ENCODE measurements at places on chromosomes 1 and 21. TPM values are rescaled to one million over a fixed set of nuclear protein-coding genes. Genes with fewer than 3 reads are reported as not detected.

A3GALT2 gene
- not detected for total RNA-seq

DNA sequence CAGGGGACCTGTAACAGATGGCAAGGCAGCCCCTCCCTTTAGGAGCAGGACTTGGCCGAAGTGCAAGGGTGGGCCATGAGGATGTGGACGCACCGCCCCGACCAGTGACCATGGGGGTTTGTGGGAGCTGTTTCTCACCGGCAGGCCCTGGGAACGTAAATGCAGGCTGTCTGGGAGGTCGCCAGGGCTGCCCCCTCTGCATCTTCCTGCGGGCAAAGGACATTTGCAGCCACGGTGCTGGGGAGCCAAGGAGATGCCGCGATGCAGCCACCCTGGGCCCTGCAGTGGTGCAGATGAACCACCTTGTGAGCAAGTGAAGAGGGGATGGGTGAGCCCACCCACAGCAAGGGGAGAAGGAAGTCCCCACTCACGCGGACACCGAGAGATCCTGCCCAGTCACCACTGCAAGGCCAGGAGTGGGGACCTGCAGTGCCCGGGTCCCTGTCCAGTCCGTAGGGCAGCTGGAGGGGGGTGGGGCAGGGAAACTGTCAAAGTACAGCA, 121.1 kb downstream of the SIK1 start:
- DNase-seq = no peak

KLF17 gene
- not detected for total RNA-seq

DNA sequence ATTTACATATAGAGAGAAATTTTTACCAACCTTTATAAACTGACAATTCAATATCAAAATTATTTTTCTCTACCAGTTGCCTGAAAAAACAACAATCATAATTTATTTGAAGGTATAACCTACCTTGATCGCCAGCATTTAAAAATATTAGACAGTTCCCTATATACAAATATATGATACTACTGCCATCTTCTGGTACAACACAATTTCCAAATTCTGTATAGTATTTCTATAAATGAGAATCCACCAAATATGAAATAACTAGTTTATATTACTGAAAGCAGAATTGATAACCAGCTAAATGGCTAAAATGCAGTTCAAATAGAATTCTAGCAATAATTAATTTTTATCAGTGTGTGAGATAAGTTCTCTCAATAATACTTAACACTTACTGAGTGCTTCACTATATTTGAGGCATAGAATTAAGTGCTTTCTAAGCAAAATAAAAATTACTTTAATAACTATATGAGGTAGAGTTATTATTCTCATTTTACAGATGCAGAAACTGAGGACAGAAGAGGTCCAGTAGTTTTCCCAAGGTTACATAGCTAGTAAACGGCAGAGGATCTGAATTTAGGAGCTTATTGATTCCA, 75.6 kb downstream of the PIGK start:
- DNase-seq = no peak

GRCh38 chr1:158149577-158150269, 31.0 kb upstream of the CD1D start:
- peak; percentile 66 for DNase-seq

- no peak for DNase-seq
Observed at GRCh38 chr1:168691541-168691940, 37.5 kb downstream of the DPT start.

KRTAP21-2 gene
- total RNA-seq = not detected

- DNase-seq = no peak
Observed at GRCh38 chr1:228387321-228387720, 19.3 kb downstream of the TRIM11 start.

DNA sequence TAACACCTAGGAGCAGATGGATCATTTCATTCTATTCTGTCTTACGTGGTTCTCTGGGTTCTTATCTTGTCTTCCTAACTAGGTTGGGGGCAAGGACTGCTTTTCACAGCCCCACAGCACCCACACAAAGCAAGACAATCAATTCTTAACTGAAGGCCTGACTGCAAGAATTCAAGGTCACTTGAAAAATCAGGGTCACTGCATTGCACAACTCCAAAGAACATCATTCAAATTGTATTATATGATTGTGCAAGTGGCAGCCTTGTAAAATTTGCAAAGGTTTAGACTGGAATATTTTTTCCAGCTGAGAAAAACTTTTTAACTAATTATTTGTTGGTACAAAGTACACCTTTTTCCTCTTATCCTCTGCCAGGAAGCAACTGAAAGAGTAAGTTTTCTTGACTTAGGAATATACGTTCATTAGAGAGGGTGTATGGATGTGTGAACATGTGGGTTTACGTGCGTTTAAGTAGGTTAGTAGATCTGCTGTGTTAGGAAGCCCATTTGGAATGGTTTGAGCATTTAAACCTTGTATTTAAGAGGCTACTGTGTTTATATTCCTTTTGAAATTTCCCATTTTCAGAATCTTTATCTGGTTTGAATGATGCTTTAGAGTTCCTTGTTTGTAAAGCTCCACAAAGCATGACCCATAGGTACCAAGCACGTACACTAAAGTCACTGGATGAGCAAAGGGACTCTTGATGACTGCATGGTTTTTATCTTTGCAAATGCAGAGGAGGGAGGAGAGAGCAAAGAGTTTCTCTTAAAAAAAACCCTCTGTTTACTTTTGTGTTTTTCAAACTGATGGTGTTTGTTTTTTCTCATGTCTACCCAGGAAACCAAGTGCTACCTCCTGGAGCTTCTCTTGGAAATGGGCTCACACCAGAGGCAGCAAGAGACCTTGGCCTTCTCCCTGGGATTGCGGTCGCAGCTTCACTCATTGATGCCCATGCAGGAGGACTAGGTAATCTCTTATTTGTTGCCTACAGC, 214.9 kb downstream of the FGGY start:
- no peak for DNase-seq

SPRR3 gene
- total RNA-seq = not detected

- no peak for DNase-seq
Observed at GRCh38 chr1:152623203-152623844, 421 bp upstream of the LCE3A start.

DCST2 gene
- 0.80 TPM for total RNA-seq

CFAP410 gene
- total RNA-seq = 13.8 TPM

MSH4 gene
- total RNA-seq = 0.60 TPM

DNA sequence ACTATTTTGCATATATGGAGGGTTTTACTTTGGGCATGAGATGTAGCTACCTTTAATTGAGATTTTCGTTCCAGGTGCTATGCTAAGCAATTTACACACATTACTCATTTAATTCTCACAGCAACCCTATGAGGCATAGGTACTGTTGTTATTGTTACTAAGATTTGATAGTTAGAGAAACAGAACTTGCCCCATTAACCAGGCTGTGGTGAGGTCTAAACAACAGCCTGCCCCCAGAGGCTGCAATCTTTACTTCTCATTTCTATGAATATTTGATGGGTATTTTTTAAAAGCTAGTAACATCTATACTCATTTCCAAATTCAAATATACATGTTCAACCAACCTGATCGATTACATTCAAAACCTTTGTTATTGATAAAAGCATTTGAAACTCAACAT, 155.6 kb downstream of the GALNT2 start:
- no peak for DNase-seq

DNA sequence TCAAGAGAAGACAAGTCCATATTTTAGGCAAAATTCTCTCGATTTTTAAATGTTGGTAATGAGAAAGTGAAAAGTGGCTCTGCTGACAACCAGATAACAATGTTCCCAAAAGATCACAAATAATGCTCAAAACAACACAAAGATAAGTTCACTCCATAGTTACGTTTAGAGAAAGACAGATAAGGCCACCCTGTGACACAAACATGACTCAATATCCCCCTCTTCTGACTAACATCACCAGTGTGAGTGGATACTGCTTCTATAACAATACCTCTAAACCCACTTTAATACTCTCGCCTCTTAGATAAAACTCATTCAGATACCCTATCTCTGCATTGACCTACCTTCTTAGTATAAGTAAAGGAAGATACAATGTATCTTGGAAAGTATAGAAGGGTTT, 51.2 kb upstream of the RGS7 start:
- no peak for DNase-seq

GRCh38 chr1:98920441-98921110, 84.1 kb downstream of the PLPPR5 start:
- no peak for DNase-seq

FCRL1 gene
- total RNA-seq = not detected

SLC41A1 gene
- 46.9 TPM for total RNA-seq

GRCh38 chr1:55146781-55147180, 68.4 kb downstream of the USP24 start:
- DNase-seq = no peak

GRCh38 chr21:39675590-39675989, 62.9 kb downstream of the B3GALT5 start:
- DNase-seq = no peak

GRCh38 chr1:118563981-118564951, 379.2 kb upstream of the SPAG17 start:
- no peak for DNase-seq

- DNase-seq = no peak
Observed at GRCh38 chr1:208724079-208724478, 479.9 kb upstream of the PLXNA2 start.

- no peak for DNase-seq
Observed at GRCh38 chr1:37069406-37069805, 35.1 kb upstream of the GRIK3 start.

DNA sequence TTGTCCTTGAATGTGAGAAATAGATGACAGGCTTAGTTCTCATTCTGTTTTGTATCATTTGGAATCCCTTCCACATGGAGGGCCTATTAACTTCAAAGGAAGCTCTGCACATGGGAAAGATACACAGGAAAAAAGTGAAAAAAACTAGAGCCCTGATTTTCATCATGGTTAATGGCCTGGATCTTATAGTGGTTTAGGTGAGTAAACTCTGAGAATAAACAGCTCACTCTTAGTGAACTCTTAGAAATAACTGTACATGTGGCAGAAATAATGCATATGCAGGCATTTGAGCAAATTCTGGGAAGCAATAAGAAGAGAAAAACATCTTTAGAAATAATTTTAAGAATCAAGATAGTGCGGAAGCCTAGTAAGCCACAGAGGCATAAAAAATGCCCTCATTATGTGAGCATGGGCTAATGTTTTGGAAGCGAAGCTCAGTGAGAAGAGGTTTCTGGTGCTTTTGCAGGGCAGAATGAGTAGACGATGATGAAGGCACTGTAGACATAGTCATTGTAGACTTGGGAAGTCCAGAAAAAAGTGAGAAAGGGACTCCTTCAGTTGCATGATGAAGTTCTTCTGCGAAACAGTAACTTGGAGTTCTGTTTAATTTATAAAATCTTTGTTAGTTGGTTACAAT, 279.9 kb downstream of the DNM3 start:
- no peak for DNase-seq

PDC gene
- total RNA-seq = not detected

DNA sequence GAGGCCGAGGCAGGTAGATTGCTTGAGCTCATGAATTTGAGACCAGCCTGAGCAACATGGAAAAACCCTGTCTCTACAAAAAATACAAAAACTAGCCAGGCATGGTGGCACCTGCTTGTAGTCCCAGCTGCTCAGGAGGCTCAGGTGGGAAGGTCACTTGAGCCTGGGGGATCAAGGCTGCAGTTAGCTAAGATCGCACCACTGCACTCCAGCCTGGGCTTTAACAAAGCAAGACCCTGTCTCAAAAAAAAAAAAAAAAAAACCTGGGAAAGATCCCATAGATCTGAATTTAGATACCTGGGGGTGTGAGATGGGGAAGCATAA, 32.9 kb downstream of the NIBAN1 start:
- DNase-seq = no peak

GBP7 gene
- total RNA-seq = not detected

ANGPTL3 gene
- total RNA-seq = not detected

GRCh38 chr21:33810766-33811165, 104.8 kb downstream of the ATP5PO start:
- no peak for DNase-seq

DNA sequence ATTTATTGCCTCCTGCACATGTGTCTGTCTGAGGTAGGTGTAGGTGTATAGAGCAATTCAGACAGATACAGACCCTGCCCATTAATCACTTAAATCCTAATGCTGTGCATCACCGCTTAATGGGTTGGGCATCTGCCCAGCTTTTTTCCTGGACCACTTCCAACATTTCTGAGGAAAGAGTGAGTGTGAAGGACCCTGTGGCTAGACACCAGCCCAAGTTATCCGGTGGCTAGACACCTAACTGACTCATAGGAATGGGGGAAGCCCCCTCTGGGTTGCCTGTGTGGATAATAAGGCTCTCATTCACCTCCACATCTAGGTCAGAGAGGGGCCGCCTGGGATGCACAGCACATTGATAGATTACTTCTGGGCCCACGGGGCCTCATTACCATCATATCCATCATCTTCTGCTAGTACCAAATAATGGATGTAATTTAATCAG, 121.1 kb upstream of the RAVER2 start:
- no peak for DNase-seq

- DNase-seq = no peak
Observed at GRCh38 chr21:31107871-31108270, 69.6 kb upstream of the KRTAP19-8 start.

GRCh38 chr1:202967684-202968281, 726 bp upstream of the CYB5R1 start:
- peak; percentile 23 for DNase-seq

DNA sequence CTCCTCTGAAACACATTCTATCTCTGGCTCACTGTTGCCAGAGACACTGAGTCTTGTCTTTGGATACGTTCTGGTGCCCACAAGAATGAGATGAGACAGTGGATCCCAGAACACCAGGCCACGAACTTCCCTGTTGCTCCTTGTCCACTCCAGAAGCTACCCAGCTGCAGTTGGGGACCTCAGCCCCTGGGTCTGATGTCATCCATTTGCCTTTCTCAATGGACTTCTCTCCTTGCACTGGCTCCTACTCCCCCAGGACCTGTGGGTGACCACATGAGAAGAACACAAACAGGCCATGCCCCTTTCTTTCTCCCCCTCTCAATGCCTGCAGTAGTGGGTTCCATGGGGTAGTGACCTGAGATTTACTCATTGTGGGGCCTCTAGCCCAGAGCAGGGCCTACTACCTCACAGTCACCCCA, 5.9 kb downstream of the NBPF1 start:
- DNase-seq = no peak
